ENCODE measurements at places on chromosomes 4 and X. TPM values are rescaled to one million over a fixed set of nuclear protein-coding genes. Genes with fewer than 3 reads are reported as not detected.
A peak's percentile ranks its signal among the peaks of the same experiment; 100 is the strongest.

PDZD4 gene
- polyA plus RNA-seq = 2.3 TPM

PAGE2B gene
- 0.37 TPM for polyA plus RNA-seq

PGAM4 gene
- 0.08 TPM for polyA plus RNA-seq

FAM184B gene
- polyA plus RNA-seq = 0.06 TPM

TRIM75 gene
- not detected for polyA plus RNA-seq

- no peaks in the 10 kb centered on the region for H3K36me3 ChIP-seq
- no peak overlapping the region for H3K4me3 ChIP-seq
- H3K27me3 ChIP-seq = no peaks in the 10 kb centered on the region
- no peaks in the 10 kb centered on the region for H3K4me1 ChIP-seq
- peak; percentile 19 for DNase-seq
Measured at GRCh38 chr4:42786350-42787078, 106.0 kb upstream of the GRXCR1 start.

GRCh38 chrX:75784680-75785491 lies at the start of gene MAGEE2:
Gene MAGEE2 (minus strand): TSS chrX:75785254. CDS start chrX:75785051, 203 bp downstream.
- DNase-seq = peak; percentile 33
- no peaks in the 10 kb centered on the region for H3K27me3 ChIP-seq
- H3K27ac ChIP-seq = no peak within 1 kb of the TSS

- H3K27ac ChIP-seq = no peak overlapping the region
- H3K4me3 ChIP-seq = no peak overlapping the region
- DNase-seq = no peak
- no peaks in the 10 kb centered on the region for H3K36me3 ChIP-seq
Measured at GRCh38 chrX:13087322-13088155, 43.1 kb upstream of the FAM9C start.

DNA sequence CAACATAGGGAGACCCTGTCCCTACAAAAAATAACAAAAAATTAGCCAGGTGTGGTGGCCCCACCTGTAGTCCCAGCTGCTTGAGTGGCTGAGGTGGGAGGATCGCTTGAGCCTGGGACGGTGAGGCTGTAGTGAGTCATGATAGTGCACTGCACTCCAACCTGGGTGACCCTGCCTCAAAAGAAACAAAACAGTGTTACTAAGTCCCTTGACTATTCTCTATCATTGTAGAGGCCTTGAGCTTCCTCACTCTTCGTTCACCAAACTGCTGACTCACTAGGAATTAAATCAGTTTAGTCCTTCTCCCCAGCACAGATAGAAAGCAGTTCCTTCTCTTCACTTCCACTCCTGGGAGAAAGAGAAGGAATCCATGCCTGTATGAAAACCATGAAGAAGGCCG lies 14.5 kb downstream of the CDS1 start:
- no peak overlapping the region for H3K4me3 ChIP-seq
- DNase-seq = no peak
- H3K27me3 ChIP-seq = no peaks in the 10 kb centered on the region
- H3K36me3 ChIP-seq = no peaks in the 10 kb centered on the region
- H3K4me1 ChIP-seq = no peaks in the 10 kb centered on the region

- no peaks in the 10 kb centered on the region for H3K27me3 ChIP-seq
- peaks cover 7% of the 10 kb centered on the region for H3K4me1 ChIP-seq
- H3K27ac ChIP-seq = no peak overlapping the region
- H3K4me3 ChIP-seq = no peak overlapping the region
Measured at GRCh38 chr4:105191621-105192210, 45.0 kb downstream of the TET2 start.

DNA sequence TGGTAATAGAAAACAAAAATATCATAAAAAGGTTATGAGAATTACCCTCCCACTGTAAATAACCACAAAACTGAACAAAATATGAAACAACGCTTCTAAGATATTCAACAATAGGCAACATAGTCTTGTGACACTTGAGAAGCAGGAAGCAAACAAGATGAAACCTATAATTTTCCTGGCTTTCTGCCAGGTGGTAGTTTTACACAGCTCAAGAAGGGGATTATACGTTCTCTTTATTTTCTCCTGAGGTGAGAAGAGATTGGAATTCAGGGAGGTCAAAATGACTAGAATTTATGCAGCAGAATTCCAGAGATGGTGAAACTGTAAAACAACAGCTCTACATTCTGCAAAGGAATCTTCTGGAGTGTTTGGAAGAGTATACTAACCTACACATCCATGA lies 186.0 kb downstream of the HHIP start:
- no peak overlapping the region for H3K4me3 ChIP-seq
- no peaks in the 10 kb centered on the region for H3K4me1 ChIP-seq
- no peak overlapping the region for H3K27ac ChIP-seq
- H3K27me3 ChIP-seq = no peaks in the 10 kb centered on the region
- peak; percentile 13 for DNase-seq

DNA sequence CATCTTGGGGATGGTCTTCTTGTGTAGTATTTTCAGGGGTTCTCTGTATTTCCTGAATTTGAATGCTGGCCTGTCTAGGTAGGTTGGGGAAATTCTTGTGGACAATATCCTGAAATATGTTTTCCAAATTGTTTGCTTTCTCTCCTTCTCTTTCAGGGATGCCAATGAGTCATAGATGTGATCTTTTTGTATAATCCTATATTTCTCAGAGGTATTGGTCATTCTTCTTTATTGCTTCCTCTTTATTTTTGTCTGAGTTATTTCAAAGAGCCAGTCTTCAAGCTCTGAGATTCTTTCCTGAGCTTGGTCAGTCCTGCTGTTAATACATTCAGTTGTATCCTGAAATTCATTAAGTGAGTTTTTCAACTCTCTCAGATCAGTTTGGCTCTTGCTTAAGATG lies 73.1 kb downstream of the MAMLD1 start:
- no peaks in the 10 kb centered on the region for H3K36me3 ChIP-seq
- DNase-seq = no peak
- no peaks in the 10 kb centered on the region for H3K4me1 ChIP-seq
- H3K4me3 ChIP-seq = no peak overlapping the region
- no peaks in the 10 kb centered on the region for H3K27me3 ChIP-seq

All from lung (tissue), 17 donors.